ENCODE measurements at places on chromosomes 6 and 20.

DNA sequence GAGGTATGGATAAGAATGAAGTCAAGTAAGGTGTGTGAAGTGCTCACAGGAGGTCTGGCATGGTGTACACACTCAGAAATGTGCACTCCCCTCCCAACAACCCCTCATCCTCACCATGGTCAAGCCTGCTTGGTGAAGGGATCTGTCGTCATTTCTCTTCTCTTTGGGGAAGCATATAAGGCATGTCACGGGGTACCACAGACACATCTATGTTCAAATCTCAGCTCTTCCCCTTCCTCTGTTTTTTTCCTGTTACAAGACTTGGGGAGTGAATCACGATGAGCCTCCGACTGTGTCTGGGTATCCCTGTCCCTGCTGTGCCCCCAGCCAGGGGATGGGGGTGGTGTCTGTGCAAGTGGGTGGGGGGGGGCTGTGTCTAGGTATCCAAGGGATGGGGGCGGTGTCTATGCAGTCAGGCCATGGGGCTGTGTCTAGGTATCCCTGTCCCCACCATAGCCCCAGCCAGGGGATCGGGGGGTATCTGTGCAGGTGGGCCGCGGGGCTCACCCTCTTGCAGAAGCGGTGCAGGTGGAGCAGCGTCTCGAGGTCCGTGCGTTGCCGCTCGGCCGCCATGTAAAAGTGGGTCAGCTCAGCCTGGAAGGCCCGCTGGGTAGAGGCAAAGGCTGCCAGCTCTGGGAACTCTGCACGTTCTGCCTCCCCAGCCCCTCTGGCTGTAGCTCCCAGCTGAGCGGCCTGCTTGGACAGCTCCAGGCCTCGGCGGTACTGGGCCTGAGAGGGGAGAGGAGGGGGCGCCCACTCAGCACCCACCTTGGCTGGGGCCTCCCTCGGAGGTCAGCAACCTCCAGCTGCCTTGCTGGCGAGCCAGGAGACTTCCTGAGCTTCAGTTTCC is 43.6 kb downstream of the KIAA1755 start:
- no peak for DNase-seq

DNA sequence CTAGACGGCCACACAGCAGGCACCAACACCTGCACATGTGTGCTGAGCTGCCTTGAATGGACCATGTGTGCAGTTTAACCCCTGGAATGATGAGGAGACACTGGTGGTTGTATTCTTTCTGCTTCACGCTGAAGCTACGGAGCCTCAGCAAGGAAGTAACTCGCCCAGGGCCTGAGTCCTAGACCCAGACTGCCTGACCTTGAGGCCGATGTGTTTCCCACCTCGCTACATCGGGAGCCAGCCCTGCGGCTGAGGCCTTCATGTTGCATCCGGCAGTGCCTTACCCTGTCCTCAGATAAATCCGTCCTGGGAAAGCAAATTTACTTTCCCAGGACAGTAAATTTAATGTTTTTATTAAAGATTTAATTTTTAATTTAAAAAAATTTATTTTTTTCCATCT is 110.0 kb upstream of the MTHFD1L start:
- no peak for DNase-seq

DNA sequence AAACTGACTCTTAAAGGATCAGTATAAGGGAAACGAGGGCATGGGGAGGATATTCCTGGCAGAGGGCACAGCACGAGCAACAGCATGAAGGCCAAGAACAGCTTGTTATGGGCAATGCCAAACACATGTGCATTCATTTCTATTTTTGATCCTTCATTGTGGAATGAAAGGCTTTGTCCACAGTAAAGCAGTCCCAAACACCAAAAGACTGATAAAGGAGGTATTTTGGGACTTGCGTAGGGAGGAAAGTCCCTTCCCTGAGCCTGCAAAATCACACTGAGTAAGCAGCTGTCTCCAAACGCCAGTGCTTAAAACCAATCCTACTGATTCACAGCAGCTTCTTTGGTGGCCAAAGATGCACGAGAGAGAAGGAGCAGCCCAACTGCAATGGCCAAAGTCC is 138.2 kb downstream of the UNC5CL start:
- no peak for DNase-seq

DNA sequence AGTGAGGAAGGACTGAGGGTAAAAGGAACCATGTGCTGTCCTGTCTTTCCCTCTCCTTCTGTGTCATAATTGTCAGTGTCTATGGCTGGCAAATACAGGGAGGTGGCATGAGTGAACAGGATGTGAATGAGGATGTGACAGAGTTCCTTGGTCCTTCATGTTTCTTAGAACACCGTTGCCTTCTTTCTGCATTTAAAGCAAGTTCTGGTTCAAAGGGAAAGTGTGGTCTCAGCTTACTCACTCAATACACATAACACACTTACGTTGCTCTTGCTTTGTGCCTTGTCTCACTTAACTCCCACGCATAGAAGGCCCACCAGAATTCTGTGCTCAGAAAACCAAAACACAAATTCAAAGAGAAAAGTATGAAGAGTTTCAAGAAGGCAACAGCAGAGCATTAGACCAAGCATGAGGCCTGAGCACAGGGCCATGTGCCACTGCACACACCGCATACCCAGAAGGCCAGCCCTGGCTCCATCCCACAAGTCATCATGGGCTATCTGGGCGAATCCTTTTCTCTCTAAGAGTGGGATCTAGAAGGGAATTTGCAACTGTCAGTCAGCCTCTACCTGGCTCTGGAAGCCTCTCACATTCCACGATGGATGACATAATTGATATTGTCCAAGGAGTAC is 38.9 kb upstream of the SAYSD1 start:
- DNase-seq = no peak

- no peak for DNase-seq
Measured at GRCh38 chr20:31721408-31722256, 1.0 kb downstream of the BCL2L1 start.

DNA sequence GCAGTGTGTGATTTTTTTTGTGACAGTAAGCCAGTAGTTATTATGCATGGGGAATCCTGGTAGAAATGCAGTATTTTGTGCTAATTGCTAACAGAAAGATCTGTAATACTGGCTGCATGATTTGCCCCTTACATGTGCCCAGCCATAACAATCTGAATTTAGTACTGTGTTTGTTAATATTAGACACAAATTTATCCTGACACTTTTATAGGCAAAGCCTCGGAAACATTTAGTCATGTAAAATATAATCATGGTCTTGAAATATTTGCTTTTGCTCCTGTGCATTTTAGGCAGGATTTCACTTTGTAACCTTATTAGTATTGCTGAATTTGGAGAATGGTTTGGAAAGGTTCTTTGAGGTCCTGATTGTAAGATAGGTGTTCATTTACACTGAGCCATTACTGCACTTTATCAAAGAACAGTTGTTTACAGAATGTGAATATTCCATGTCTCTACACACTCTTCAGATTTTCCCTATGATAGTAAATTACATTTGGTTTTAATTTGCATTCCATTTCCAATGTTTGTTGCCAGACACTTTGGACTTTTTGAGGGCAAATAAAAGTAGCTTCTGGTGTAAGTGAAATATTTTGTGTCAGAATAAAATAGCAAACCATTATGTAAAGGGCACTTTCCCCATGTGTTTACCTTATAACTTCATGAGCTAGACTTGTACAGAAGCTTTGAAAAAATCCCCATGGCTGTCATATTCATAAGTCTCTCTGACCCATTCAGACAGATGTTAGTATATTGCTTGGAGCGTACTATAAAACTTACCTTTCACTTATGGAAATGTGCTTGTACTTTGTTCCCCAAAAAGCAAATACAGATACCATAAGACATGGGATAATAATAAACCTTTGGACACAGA is 349.9 kb downstream of the ARHGAP18 start:
- no peak for DNase-seq

GRCh38 chr6:111239461-111239860 is 152.2 kb downstream of the SLC16A10 start:
- DNase-seq = no peak

DNA sequence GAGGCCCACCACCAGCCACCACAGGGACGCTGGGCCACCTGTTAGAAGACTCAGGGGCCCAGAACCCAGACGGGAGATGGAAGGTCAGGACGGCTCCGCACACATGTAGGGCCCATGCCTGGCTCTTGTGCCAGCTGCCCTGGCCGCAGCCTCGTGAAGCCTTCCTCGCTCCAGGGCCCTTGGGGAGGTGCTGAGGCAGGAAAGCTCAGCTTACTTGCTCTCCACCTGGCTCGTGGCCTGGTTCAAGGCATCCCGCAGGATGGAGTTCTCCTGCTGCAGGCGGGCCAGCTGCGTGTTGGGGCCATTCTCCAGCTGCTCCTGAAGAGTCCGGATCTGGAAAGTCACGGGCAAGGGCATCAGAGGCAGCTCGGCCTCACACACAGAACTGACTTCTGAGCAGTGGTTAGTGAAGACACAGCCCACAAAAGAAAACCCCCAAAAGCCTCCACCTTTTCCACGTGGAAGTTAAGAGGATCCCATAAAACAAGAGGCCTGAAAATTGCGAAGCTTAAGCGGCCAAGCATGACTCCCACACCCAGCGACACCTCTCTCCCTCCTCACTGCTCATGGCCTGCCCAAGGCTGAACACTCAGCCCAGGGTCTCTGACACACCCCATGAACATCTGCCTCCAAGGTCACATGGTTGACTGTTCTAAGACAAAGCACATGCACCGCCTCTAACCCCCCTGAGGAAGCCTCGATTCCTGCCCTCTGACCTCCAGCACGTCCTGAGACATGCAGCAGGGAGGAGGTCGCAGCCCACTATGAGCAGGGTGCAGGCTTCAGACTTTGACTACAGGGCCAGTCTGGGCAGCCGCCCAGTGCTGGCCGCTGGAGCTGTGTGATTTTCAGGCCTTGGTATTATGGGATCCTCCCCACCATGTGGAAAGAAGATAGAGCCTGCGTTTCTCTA is 46.5 kb downstream of the RRBP1 start:
- no peak for DNase-seq

DNA sequence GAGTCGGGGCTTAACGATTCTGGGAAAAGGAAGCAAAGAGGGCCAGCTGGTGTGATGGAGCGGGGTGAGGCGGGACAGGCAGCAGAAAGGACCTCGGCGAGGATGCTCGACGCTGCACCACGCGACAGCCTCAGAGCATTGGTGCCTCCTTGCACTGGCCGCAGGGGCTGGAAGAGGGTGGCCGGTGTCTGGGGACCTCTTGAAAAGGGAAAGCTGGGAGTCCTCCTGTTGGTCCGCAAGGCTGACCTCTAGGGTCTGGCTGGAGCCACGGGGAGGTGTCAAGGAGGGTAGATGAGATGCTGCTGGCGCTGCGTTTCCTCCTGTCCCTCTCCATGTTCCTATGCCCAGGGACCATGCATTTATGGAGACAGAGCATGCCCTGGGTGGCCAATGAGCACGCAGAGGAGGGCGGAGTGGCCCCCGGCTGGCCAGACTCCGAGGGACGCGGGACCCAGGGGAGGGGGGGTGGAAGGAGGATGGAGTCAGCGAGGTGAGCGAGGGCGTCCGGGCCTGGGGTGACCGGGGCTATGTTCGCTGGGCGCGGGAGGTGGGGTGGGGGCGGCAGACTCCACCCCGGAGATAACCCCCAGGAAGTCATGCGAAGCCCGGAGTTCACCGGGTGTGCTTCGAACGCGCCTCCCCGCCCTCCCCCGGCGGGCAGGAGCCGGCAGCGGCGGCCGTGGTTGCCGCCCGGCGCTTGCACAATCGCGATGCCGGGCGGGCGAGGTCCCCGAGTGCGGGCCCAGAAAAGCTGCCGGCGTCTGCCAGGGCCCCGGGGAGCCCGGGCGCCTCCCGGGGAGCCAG is at the start of gene CYP24A1:
Gene CYP24A1 (minus strand): TSS at position 334 of the 804 bp plus-strand sequence. CDS start 407 bp downstream, outside the sequence.
- no peak for DNase-seq

DNA sequence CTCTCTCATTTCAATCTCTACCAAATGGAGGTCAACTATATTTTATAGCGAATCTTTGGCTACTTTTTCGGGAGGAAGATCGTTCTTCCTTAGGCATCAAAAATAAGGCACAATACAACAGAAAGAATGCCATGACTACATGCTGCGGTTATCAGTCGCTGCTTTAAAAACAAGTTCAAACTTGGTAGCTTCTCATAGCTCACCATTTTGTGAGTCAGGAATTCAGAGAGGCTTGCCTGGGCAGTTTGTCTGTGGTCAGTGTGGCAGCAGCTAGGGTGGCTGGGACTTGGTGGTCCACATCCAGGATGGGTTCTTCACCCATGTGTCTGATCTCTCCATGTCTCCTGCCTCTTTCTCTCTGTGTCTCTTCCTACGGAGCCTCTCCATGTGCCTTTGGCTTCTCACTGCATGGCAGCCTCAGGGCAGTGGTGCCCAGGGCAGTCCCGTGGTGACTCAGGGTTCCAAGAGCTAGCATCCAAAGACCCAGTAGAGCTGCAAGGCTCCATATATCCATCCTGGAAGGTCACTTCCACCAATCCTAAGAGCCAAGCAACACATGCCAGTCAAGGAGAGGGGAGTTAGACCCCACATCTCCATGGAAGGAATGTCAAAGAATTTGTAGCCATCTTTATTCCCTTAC is 10.4 kb downstream of the SCML4 start:
- DNase-seq = no peak

- DNase-seq = no peak
Measured at GRCh38 chr20:60330461-60330860, 372.2 kb downstream of the CDH26 start.

DNA sequence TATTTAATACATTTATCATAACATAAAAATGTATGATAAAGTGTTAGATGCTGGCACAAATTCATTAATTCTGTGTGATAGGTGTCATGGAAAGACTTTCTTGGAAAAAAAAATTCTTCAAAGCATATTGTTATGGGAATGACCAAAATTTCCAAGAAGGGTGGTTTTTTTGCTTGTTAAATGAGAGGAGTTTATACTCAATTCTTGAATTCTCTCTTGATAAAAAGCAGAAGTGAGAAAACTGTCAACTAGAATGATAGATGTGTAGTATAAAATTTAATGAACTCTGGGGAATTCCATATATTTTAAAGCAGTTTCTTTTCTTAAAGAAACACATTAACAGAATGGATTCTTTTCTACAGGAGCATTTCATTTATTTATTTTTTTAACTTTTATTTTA is 62.0 kb upstream of the SNAP91 start:
- no peak for DNase-seq

GRCh38 chr20:10673842-10674683 is at the start of gene JAG1:
Gene JAG1, minus strand, starts transcription at chr20:10673999. Its CDS starts 469 bp downstream, at chr20:10673530.
- DNase-seq = peak; percentile 72

GRCh38 chr6:38612143-38612965 is 27.4 kb downstream of the BTBD9 start:
- DNase-seq = no peak

DNA sequence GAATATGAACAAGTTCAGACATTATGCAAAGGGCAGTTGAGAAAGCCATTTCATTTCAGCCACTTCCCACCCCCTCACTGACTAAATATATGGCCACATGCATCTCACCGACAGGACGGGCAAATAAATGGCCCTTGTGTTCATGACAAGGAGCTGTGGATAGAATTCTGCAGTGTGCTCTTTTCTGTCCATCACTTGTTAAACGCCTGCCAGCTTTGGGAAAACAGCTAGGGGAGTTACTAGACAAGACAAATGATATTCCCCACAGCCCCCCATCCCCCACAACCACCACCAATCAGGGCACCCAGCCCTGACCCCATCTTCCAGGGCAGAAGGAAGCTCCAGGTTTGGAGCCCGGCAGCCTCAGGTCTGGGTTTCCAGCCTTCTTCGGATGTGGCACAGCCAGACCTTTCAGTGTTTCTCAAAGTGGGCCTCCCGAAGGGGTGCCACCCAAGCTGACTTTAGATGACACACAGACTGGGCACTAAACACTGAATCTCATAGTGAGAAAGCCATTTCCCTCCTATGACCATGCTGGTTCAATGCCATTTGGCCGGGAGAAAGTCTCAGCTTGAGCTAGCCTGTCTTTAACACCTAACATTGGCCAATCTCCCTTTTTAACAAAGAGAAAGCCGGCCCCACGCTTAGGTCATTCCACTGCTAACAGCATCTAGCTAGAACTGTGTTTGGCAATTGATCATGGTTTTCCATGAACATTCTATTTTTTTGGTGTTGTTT is 4.0 kb upstream of the RIPOR3 start:
- DNase-seq = no peak

Data from GM19239 (cell line).